ENCODE measurements at places on chromosomes 11 and 22.

GRCh38 chr11:64265176-64266160 is 14.1 kb downstream of the PLCB3 start:
- DNase-seq = no peak

DNA sequence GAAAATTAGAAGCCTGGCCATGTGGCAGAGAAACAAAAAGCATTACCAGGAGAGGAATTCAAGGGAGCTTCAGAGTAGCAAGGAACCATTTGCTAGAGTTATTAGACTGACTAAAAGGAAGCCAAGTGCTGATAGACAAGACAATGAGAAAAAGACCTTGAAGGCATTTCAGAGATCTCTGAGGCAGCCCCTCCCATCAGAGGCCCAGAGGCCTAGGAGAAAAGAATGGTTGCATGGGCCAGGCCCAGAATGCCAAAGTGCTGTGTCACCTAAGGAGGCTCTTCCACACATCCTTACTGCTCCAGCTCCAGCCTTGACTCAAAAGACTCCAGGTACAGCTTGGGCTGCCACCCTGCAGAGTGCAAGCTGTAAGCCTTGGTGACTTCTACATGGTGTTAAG is 61.8 kb upstream of the POU2AF2 start:
- no peak for DNase-seq

GRCh38 chr22:20037419-20037818 is 16.5 kb downstream of the TANGO2 start:
- no peak for DNase-seq

GRCh38 chr22:39416319-39416718 is 16.7 kb downstream of the TAB1 start:
- DNase-seq = no peak

DNA sequence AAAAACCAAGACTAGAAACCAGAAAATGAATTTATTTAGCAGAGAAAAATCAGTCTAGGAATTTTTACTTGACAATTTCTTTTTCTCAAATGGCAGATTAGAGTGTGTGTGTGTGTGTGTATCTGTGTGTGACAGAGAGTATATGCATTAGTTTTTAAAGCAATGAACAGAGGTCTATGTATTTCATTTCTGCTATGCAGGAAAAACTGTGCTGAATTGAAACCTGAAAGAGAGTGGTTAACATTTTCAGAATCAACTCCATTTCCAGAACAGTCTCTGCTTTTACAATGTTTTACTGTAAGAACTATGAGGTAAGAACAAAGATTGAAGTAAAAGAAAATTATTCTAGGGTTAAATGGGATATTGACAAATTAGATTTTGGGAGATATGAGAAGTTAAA is 114.8 kb downstream of the GRM5 start:
- DNase-seq = no peak

DNA sequence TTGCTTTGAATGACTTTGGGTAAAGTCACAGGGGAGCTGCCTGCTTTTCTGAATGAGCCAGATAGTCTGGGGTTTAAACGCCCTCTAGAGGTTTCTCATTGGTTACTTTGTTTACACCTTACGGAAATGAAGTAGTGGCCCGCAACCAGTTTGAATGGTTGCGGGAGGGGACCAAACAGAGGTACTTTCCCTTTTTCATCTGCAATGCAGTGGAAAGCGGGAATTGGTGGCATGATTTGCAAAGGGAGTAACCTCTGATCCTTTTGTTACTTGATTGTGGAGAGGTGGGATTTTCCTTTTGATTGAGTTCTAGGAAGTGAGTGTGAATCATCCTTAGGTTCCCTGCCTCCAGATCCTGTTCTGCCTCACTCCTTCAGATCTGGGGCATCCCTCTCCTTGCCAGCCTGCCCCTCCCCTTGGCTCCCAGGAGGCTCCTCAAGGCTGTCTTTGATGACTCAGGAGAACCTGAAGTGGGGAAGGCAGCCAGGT is 15.9 kb upstream of the GLYATL1 start:
- no peak for DNase-seq

GRCh38 chr22:49134076-49134475 is 693.6 kb downstream of the BRD1 start:
- no peak for DNase-seq

DNA sequence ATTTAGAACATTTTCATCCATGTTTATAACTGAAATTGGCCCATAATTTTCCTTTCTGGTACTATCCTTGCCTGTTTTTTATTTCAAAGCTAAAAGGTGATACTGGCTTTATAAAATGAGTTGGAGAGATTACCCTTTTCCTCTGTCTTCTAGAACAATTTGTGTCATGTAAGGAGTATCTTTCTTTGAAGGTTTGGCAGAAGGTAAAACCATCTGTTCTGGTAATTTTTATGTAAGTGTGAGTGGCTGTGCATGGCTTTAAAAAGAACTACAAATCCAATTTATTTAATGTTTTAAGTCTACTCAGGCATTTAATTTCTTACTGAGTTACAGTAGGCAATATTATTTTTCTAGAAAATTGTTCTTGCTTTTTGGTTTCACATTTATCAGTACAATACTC is 7.7 kb upstream of the MRGPRD start:
- no peak for DNase-seq

- no peak for DNase-seq
Observed at GRCh38 chr22:40542821-40543540, 93.5 kb downstream of the MRTFA start.

DNA sequence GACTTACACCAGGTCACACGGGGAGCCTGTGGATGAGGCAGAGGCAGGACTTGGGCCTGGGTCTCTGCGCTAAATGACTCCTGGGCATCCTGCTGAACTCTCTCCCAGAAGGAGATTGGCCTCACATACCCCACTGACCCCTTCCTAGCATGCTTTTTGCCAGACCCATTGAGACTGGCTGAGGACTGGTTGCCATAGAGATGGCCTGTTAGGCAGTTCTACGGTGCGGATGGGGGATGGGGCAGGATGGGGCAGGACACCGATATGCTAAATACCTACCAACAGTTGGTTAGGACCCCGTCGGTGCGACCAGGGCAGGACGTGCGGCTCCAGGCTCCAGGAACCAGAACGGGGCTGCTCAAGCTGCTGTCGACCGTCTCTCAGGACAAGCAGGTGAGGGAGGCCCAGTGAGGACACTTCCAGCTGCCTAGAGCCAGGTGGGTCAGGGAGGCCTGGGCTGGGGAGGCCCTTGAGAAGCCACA is at the start of gene TSGA10IP:
Gene TSGA10IP, plus strand, starts transcription at position 51 of the 482 bp plus-strand sequence. Its CDS starts 196 bp downstream, at position 247.
- DNase-seq = no peak

GRCh38 chr11:61049063-61049377 is 53.3 kb upstream of the CD5 start:
- DNase-seq = no peak

DNA sequence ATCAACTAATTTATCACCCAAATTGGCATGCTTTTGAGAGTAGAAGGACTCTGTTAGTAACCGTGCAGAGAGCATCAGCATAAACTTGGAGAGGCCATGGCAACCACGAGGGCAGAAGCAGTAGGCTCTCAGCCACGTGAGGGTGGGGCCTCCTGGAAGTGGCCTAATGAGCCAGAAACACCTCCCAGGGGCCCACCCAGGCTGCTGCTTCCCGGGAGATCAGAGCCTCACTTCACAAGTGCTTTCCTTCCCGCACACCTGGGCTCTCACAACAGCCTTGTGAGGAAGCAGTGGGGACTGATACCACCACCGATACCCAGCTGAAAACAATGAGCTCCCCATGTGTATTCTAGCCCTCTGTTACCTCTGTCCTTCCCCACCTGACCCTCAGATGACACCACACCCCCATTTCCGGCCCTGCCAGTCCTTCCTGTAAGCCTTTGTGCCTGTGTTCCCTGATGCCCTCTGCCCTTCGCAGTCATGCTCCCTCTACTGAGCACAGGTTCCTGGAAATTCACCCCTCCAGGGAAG is 17.0 kb downstream of the TRIM29 start:
- DNase-seq = no peak

DNA sequence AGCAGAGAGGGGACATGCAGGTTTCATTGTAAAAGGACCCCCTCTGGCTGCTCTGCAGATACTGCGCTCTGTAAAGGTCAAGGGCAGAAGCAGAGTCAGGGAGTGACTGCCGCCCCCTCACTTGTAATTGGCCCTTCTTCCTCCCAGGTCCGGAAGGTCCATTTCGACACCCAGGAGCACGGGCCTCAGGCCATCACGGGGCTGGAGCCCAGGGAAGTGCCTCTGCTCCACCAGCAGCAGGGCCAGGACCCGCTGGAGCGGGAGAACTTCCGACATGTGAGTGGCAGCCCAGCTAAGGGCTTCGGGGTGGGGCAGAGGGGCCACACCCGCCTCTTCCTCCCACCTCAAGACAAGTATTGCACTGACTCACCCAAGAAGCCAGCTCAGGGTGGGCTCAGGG is 24.0 kb upstream of the LRRC10B start:
- no peak for DNase-seq

DNA sequence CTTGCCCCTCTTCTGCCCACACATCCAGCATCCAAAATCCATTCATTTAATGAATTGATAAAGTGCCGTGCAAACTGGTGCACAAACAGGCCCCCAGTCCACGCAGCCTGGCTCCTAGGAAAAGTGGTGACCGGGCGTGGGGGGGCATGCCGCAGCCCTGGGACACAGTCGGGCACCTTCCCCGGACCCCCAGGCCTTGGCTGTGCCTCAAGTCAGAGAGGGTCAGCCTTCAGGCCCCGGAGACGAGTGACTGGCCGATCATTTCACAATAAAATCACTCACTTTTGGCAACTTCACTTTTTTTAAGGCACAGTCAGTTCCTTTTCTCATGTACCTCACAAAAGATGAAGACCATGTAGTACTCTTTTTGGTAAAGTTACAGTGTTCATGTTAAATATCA is 8.0 kb downstream of the CDPF1 start:
- DNase-seq = no peak

DNA sequence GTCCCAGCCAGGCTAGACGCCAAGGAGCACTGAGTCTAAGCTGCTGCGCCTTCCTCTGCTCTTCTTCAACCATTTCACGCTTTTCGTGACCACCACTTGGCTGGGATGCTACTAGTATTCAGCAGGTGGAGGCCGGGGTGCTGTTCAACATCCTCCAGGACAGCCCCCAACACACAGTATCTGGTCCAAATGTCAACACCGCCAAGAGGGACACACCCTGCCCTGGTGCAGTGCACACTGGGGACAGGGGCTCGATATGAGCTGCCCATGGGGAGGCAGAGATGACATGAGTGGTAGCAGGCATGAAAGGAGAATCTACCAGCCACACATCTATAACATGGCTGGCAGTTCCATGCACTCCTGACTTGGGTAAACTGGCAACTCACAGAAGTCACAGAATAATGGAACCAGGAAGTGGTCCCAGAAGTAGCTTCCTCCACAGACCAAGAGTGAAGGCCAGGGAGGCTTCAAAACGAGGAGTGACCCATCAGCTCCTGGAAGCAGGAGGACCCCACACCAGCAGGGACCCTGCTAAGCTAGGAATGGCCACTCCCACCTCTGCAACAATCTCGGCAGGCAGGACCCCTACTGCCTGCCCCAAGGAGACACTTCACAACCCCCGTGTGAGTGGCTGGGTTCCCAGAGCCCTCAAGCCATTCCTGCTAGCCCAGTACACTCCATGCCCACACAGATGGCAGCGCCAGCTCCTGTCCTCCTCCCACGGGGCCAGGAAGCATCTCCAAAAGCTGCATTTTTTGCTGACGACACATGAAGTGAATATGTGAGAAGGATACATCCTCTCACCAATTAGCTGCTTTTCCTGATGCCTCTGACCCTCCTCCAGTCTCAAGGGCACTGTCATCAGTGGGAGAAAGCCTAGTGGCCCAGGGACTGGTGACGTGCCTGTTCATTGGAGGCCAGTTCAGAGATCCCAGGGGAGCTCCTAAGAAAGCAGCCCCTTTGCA is 78.8 kb downstream of the DGCR2 start:
- no peak for DNase-seq

- no peak for DNase-seq
Observed at GRCh38 chr22:39212721-39213376, 31.9 kb downstream of the PDGFB start.

DNA sequence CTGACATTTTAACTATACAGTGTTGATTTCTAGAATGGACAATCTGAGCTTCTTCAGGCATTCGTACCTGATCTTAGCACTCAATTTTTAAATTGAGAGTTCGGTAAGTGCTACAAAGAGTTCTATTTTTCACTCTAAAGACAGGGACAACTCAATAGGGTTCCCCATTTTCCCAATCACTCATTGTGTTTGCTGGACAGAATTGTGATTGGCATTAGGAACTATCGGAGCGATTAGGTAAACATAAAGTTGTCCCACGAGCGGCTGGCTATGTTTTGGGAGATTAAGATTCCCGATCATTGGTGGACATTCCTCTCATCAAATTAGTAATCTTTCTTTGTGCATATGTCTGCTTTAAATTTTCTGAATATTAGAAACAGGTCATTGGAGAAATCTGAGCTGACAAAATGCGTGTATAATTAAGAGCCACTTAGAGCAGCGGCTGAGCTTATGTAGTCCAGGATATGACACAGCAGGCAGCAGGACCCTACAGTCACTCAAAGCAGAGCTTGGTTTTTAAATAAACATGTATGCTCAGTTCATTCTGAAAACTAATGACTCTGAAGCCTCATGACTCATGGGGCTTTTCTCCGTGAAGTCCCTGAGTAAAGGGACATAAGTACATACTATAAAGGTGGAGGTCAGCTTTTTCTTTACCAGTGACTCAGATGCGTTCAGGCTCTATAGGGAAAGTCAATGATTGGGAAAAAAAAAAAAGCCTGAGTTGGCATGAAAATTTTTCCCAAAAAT is 109.4 kb downstream of the GRIA4 start:
- no peak for DNase-seq

DNA sequence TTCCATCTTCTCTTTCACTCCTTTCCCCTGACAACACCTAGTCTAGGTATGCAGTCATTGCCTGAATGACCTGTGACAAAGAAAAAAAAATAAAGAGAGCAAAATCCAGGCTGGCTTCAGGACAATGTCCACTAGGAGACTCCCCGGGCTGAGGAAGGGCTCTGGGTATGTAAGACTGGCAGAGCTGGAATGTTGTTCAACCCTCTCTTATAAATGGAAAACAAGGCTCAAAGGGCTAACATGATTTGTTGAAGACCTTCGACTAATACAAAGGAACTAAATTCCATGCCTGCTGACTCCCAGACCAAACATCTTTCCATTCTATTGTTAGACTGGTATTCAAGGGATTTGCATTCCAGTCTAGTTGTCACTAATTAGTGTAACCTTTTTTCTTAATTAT is 122.2 kb downstream of the ARL14EP start:
- no peak for DNase-seq

DNA sequence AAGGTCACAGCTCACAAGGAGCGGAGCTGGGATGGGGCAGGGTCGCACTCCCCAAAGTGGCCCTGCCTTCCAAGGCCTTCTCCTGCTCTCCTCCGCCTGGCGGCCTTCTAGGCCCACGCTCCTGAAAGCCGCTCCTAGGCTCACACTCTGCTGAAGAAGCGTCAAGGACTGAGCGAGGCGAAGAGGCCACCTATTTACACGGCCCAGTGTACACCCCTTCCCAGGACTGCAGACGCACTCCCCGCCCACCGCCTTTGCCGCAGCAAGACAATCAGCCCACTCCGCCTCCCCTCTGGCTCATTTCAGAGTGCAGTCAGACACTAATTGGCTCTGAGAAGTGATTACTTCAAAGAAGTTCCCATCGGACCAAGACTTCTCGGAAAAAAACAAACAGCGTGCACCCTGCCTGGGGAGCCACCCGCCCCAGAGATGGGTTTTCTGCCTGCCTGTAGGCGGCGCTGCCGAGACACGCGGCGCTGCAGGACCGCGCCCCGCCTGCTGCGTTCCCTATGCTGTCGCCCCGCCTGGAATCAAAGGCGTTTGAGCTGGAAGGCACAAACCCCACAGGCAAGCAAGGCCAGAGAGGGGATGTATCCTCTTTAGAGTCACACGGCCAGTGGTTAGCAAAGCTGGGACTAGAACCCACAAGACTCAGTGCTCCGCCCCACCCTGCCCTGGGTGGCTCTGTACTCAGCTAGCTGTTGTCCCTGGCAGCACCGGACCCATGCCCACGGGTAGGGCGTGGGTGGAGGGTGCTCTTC is 414.8 kb downstream of the BUD13 start:
- no peak for DNase-seq

Data from activated T-helper 1 cell treated with anti-CD3 and anti-CD28 coated beads, Interleukin-2, amount 50 U/mL, for 16 hours (primary cell).